Cerebellar cortex (tissue), 1 donor: ENCODE measurements at places on chromosomes 2 and 18.

- DNase-seq = peak; percentile 54
Measured at GRCh38 chr2:71925268-71926088, 222.2 kb downstream of the CYP26B1 start.

- no peak for DNase-seq
Measured at GRCh38 chr2:125070726-125071505, 1045.8 kb downstream of the CNTNAP5 start.

- peak; percentile 84 for DNase-seq
Measured at GRCh38 chr2:235533616-235534385, 40.0 kb downstream of the AGAP1 start.

GRCh38 chr2:85181134-85181631 is 48.0 kb downstream of the TCF7L1 start:
- DNase-seq = no peak

DNA sequence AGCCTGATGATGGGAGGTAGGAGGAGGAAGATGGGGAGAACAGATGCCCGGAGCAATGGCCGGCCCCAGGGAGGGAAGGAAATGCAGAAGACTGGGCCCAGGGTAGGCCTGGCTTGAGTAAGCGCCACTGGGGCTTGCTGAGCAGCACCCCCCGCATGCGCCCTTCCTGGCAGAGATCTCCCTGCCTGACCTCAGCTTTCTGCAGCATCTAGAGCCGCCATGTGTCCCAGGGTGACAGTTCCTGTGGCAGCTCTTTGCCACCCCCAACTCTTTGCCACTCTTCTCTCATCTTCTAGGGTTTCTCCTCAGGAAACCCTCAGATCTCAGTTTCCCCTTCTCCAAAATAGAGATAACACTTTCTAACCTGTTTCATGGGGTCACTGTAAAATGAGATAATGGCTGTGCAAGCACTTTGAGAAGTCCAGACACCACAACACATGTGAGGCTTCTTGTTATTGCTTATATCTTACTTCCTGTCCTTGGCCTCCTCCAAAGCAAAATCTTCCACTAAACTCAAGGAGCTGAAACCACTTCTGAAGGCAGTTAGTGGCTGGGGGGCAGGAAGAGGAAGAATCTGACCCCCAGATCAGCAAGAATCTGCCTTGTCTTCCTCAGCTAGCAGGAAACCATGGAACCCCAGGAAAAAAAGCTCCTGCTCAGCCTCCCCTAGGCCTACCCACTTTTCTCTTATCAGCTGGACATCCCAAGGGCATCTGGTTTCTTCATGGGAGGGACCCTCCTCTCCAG is 64.9 kb downstream of the EPAS1 start:
- DNase-seq = no peak

GRCh38 chr2:83941886-83942285 is 517.2 kb downstream of the SUCLG1 start:
- no peak for DNase-seq
